ENCODE measurements at places on chromosomes 7 and 10.

DNA sequence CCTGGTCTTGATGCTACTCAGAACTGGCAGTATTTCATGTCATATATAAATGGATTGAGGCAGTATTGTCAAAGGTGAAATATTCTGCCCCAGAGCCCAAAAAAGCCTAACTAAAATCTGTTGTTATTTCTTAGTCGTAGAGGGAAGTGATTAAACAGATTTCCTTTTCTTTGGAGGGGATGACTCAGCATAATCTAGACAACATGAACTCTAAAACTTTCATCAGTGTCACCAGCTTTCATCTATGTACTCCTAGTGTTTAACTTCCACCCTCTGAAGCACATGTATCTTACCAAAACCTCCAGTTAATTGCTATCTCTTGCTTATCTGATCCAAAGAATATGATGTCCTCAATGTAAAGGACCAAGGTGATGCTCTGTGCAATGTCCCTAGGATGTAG, 97.1 kb upstream of the ARID5B start:
- DNase-seq, result peak; percentile 22

DNA sequence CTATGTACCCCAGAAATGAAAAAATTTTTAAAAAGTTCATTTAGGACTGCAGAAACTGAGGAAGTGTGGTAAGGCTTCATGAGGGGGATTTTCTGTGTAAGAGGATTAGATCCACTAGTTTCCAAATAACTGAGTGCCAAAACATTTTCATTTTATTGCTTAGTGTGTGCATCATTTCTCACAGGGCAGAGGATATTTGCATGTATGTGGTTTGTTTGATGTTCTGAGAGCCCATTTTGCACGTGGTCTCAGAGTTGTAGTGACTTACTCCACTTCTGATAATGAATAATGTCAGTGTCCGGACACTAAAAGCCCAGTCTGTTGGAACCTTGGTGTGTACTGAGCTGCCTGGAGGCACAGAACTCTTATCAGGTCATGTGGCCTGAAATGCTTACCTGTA, 299.9 kb downstream of the AUTS2 start:
- no peak for DNase-seq

GRCh38 chr10:50347394-50347802, 96.1 kb upstream of the ASAH2 start:
- no peak for DNase-seq

DNA sequence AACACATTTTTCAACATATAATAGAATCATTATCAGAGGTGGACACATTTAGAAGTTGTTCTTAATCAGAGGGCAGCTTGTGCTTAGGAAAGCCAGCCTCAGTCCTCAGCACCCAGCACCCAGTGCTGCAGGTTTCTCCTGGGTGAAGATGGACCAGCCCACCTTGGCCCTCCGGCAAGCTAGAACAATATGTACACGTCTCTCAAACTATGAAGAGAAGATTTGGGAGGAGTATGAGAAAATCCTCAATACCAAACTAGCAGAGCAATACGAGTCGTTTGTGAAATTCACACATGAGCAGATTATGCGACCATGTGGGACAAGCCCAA, 13.5 kb upstream of the RALA start:
- DNase-seq, result no peak

- peak; percentile 28 for DNase-seq
Measured at GRCh38 chr7:28002638-28003037, 178.0 kb downstream of the JAZF1 start.

- peak; percentile 90 for DNase-seq
Measured at GRCh38 chr7:94067047-94067446, 62.9 kb upstream of the BET1 start.
